Left renal pelvis (tissue), 4 donors: ENCODE measurements at places on chromosomes 1 and 21.
A peak's percentile ranks its signal among the peaks of the same experiment; 100 is the strongest.

DNA sequence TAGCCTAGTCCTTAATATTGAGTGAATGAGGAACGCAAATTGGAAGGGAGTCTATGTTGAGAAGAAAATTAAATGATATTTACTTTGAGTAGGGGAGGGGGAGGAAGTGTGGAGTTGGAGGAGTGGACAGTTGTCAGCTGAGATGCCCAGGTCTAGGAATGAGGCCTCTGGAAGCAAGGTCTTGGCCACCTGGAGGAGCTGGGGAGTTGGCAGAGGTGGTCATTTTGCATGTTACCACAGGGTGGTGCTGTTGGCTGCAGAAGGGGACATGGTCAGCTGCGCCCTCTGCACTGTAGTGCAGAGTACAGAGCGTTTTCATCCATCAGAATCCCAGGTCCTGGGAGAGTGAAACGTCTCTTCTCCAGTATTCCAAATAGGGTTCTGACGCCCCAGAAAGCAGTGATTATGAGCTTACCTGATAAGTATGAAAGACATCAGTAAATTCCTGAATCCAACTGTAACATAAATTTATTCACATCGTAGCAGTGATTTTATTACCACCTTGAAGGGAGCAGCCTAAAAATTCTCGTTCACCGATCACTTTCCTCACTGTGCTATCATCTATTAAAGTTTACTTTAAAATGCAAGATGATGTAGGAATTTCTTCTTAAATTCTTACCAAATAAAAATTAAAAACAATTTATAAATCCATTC is 13.8 kb downstream of the PARK7 start:
- peak; percentile 57 for DNase-seq

GRCh38 chr1:159009704-159010361 is at the start of gene IFI16:
Gene IFI16 (plus strand): TSS chr1:159009907. CDS start chr1:159014681, 4,774 bp downstream.
- peak; percentile 65 for DNase-seq

DNA sequence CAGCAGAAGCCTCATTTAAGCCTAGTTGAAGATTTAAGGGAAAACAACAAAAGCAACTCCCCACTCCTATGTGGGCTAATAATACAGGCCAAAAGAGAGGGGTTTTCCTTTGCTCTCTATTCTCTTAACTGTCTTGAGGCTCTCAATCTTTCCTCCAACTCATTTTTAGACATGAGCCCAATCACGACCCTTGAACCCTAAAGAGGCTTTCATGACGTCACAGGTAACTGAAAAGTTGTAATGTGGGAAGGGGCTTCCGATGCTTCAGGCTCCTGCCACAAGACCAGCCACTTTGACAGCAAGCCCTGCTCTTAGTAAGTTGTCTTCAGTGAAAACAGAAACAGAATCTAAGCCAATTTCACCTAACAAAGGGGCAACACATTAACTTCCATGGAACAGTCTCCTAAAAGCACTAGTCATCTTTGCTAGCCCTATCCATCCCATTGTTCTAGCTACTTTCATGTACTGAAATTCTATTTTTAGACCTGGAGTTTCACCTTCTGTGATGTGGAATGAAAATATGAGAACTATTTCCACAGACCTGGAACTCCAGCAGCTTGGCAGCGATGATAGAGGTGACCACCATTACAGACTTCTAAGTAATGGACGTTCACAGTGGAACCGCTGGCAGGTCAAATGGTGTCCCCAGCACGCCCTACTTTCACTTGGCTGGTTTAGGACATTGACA is 36.3 kb downstream of the GPR161 start:
- DNase-seq = no peak

DNA sequence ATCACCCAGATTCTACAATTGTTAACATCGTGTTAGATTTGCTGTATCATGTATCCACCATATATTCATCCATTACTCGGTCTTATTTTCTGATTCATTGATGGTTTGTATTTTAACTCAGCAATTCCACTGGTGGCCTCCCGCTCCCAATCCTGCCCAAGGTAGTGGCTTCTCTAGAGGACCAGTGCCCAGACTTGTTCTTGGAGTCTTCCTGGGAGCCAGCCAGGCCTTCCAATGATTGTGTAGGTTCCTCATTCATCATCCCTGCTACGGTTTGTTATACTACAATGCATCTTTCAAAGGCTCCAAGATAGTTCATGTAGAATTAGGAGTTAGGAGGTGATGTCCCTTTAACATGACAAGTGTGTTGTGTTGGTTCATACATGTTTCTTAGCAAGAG is 451.1 kb downstream of the SETD4 start:
- DNase-seq = no peak

DNA sequence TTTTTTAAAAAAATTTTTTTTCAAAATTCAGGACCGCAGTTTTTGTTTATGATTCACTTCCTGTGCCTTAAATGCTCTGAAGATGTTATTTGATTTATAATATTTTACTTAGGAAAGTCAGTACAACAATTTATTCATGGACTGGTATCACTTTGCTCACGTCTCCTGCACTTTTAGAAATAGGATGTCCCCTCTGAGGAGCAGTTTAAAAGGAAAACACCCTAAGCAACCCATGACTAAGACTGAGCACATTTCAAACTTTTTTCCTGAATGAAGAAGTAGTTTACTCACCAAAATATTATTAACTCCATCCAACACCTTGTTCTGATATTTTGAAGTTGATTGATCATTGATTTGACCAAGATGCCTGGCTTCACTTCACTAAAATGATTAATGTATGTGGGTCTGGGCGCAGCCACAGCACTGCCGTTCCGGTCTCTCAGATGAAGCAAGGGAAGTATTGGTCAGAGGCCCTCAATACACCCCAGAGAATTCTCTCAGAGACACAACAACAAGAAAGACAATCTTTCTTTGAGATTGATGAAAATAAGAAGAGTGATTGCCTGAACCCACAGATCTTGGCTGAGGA is 223.9 kb downstream of the TGFB2 start:
- no peak for DNase-seq

- no peak for DNase-seq
Observed at GRCh38 chr1:113976609-113977278, 2.5 kb upstream of the OLFML3 start.

GRCh38 chr1:172273647-172274396 is 146.7 kb upstream of the C1orf105 start:
- DNase-seq = no peak

DNA sequence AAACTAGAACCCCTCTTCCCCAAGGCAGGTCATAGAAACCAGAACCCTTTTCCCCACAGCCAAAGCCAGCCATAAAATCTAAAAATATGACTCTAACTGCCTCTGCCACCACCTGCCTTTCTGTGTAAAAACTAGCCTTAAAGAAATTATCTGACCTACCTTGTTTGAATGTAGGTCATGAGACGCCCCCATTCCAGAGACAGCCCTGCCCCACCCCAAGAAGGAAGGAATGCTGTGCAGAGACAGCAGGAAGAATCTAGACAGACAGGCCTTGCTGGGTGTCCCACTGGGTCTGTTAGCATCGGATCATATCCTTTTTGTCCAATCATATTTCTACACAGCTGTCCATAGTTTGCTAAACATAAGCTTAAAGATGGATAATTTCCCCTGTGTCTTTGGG is 128.4 kb upstream of the RAB4A start:
- DNase-seq = no peak

DNA sequence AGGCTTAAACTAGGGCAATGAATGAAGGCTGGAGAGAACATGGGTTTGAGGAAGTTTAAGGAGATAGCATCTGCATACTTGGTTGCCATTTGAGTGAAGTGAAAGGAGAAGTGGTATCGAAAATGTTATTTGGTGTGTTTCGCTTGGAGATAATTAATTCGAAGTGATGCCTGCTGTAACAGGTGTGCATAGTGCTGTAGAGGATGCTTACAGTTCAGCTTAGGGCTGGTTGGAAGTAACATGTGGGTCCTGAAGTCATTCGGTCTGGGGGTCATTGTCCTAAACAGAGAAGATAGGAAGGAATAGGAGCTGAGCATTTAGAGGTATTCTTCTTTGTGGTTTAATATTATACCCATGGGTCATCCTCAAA is 301 bp upstream of the NUDT17 start:
- no peak for DNase-seq

GRCh38 chr1:36342426-36343185 is 19.2 kb upstream of the EVA1B start:
- DNase-seq = no peak

DNA sequence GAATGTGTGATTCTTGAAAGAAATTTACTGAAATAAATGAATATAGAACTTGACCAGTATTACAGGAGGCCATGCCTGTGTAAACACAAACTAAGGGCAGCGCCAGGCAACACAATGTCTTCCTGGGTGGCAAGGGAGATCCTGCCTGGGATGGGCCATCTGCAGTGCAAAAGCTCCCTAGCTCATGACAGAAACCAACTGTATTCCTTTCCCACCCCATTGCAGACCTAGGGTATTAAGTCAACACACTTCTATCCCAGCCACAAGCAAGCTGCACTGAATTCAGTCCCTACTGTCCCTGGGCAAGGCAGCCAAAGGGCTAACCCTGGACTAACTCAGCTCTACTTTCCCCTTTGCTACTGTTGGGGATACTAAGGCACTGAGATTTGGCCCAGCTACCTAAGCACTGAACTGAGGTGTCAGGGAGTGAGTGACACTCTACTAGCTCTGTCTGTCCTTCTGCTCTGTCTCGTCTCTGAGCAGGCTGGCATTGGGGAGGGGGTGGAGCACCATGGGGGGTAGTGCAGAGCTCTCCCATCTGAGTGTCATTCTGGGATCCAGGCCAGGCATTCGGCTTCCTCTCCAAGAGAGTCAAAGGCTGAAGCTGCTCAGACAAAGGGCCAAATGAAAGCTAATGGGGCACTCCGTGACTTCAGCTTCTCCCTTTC is 2.5 kb downstream of the INKA2 start:
- DNase-seq = no peak

DNA sequence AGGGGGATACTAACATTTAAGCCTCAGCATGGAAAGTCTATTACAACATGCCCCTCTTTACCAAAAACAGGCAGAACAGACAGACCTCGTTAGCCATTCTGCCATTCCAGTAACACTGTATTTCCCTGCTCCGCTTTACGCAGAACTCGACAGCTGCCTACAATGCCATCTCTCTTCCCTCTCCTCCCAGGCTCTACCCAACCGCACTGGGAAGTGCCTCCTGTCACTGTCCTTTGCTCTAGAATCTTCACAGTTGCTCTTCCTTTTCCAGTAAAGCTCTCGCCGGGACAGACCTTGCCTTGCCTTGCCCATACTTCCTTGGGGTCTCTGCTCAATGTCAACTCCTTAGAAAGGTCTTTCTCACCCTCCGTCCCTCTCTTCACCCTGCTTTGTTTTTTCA is 22.8 kb downstream of the COA6 start:
- no peak for DNase-seq

- DNase-seq = no peak
Observed at GRCh38 chr1:209076688-209077087, 506.8 kb upstream of the CAMK1G start.

GRCh38 chr1:25118546-25118945 is 113.8 kb downstream of the SYF2 start:
- DNase-seq = no peak

DNA sequence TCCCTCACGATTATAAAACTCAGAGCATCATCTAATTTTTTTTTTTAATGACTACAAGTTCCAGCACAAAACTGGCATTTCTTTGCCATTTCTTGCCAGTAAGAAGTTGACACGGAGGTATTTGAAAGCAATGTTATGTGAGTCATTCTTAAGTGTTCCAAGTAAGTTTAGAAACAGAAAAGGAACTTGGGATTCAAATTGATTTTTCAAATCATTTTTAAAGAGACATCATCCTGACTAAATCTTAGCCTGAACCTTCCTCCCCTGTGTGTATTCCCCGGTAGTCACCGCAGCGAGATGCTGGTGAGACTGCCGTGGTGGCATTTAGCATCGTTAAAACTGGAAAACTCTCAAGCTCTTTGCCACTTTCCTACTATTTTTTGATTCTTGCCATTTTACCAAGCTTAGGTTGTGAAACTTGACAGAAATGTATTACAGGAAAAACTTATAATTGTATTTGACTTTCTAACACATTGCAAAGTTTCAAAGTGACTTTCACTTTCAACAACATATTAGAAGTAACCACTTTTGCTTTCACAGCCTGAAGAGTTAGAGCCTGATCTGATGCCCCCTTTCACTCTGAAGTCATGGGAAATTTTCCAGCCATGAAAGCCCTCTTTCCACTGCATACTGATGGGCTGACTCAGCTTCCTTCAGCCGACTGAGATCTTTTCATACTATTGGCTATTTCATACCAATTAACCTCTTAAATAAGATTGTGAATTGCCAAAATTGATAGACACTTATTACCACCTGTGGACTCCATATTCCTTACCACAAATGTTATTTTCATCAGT is 61.4 kb downstream of the OLFML2B start:
- DNase-seq = no peak

- no peak for DNase-seq
Observed at GRCh38 chr1:23522244-23522982, 8.6 kb downstream of the E2F2 start.

DNA sequence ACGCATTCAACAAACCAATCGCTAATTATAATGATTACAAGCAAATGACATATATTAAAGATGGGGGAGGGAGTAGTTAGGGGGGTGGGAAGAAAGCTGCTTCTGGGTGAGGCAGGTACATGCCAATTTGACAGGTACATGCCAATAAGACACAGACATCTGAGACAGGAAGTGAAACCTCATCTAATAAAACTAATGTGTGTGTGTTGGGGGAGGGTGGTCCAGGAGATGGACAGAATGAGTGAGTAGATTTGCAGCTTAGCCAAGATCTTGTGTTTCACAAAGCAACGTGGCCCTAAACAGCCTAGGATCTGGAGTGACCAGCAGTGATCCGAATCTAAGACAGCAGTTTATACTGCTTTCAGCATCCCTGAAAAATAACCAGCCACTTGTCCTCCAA is 10.8 kb downstream of the CFAP45 start:
- DNase-seq = no peak

GRCh38 chr1:233394860-233395717 is 67.6 kb downstream of the MAP3K21 start:
- DNase-seq = no peak

GRCh38 chr1:172824209-172824608 is 165.3 kb downstream of the FASLG start:
- no peak for DNase-seq

DNA sequence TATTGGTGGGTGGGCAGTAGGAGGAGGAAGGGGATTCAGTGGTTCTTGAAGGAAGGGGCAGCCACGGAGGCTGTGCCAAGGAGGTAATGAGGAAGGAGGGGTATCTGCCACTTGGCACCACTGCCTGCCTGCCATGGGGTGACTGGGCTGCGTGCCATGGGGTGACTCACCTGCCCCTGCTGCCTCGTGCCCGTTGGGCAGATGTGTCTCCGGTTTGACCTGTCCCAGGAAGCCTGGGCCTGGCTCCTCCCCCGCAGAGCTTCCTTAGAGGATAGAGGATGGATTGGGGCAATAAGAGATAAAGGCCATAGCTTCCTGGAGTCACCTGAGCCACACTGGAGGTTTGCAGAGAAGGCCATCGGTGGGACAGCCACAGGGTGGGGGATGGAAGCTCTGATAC is 1.7 kb downstream of the PADI3 start:
- no peak for DNase-seq

DNA sequence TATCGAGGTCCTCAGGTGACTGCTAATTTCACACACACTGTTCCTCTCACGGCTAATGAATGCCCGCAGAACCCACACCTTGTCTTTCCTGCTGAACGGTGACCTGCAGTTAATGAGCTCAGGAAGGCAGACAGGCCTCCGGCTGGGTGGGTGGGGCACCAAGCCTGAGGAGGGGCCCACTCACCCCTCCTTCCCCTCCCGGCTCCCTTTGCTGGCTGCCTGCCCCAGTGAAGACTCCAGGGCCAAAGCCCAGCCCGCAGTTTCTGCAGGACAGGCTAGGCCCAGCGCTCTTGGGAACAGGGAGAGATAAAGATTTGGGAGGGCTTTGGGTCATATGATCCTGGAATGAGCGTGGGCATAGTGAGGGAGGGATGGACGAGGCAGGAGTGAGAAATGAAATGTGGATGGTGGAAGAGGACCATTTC is 26.4 kb downstream of the FOXO6 start:
- no peak for DNase-seq

GRCh38 chr21:42151948-42152220 is 67.1 kb upstream of the ABCG1 start:
- no peak for DNase-seq
